Tracheal epithelial cell (primary cell): ENCODE measurements at places on chromosomes 2 and 18. TPM values are rescaled to one million over a fixed set of nuclear protein-coding genes. Genes with fewer than 3 reads are reported as not detected.

The KIAA2012 gene
- total RNA-seq, result not detected in 2 replicates

The STAT1 gene
- 36.9 and 57.8 TPM in 2 replicates for total RNA-seq

The FOXD4L1 gene
- total RNA-seq, result under 0.01 TPM in 2 replicates

The ANKRD23 gene
- total RNA-seq, result 0.48 and 2.1 TPM in 2 replicates

The DLX2 gene
- under 0.01 TPM in 1 of 2 replicates, not detected in the other for total RNA-seq

The INSIG2 gene
- 8.5 and 21.7 TPM in 2 replicates for total RNA-seq
